ENCODE measurements at places on chromosomes 3 and 15. TPM values are rescaled to one million over a fixed set of nuclear protein-coding genes. Genes with fewer than 3 reads are reported as not detected.
A peak's percentile ranks its signal among the peaks of the same experiment; 100 is the strongest.

ECE2 gene
- not detected for total RNA-seq

TNFSF10 gene
- total RNA-seq: not detected

SPINT1 gene
- total RNA-seq: 7.8 TPM

PLXNB1 gene
- total RNA-seq: 8.0 TPM

GNB5 gene
- 42.8 TPM for total RNA-seq

CP gene
- total RNA-seq: 0.51 TPM

MME gene
- total RNA-seq: 204 TPM

DNA sequence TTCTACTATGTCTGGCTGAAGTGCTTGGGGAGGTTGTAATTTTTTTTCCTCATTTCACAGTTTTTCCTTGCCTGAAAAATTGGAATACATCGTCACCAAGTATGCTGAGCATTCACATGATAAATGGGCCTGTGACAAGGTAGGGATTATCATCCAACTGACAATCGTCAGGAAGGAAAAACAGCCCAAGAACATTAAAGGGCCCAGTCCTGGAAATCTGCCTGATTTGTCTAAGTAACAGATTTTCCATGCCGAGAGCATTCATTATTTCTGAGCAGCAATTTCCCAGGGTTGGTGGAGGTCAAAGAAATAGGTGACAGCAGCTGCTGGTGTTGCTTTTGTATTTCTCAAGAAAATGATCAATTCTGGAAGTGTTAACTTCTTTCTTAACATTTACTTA, 226.0 kb upstream of the CHRM5 start:
- no peak for DNase-seq

DNA sequence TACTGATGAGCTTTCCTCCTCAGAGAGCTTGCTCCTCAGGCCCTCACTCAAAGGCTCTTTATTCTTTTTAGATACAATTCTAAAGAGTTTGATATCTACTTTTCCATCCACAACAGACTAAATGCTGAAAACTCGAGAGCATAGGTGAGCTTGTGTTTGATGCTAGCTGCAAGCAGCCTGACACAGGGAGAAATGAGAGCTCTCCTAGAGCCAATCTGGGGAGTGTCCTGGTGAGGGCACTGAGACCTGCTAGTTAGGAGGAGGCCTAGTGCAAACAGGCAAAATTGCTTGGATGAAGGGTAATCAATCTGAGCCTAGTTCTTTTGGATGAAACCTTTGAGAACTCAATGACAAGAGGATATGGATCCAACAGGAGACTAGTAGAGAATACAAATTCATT, 300.8 kb downstream of the ZBTB20 start:
- DNase-seq: peak; percentile 8

- DNase-seq: peak; percentile 71
These were observed 95.3 kb downstream of the SLC49A4 start for GRCh38 chr3:122890077-122890719.

GRCh38 chr15:72098040-72098439, 19.9 kb downstream of the MYO9A start:
- no peak for DNase-seq

DNA sequence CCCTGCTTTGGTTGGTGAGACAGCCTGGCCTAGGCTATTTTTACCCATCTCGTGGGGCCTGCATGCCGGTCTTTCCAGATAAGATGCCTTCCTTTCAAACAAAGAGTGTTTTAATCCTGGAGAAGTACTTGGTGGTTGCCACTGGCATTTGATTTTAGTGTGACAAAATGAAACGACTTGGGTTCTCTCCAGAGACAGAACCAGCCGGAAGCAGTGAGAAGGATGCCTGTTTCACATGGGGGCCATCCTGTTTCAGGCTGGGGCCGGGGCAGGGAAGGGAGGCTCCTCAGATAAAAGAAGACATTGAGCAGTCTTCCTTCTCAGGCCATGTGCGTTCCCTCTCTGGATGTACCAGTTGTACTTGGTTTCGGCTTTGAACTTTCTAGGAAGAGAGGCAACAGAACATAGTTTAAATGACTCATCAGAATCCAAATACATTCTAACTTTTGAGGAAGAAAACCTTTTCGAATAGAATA, 74.9 kb downstream of the TOP2B start:
- DNase-seq: no peak

- no peak for DNase-seq
These were observed 1142.1 kb upstream of the CADM2 start for GRCh38 chr3:83816653-83817052.

DNA sequence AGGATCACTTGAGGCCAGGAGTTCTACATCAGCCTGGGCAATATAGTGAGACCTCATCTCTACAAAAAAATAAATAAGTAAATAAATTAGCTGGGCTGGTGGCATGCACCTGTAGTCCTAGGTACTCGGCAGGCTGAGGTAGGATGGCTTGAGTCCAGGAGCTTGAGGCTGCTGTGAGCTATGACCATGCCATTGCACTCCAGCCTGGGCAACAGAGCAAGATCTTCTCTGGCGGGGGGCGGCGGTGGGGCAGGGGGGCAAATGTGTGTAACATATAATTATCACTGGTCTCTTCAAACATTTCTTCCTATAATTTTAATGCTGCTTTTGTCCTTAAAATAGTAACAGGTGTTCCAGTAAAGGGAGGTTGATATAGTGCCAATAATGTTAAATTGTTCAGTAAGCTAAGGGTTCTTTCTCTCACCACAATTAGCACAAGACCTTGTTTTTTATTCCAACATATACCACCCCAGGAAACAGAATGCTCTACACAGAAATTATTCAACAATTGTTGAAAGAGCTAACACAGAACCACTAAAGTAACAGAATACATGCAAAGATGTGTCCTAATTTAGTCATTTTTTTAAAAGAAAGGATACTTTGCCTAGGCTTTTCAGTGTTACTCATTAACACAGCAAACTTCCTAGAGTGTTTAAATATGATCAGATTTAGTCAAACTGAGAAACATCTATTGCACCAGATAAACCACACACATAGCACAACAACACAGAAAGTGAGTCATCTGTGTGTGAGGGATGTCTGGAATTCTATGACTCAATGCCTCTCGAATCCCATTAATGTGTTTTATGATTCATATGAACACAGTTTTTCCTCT, 29.1 kb downstream of the ANKRD28 start:
- DNase-seq: peak; percentile 97

GRCh38 chr15:64426845-64427465, 33.4 kb upstream of the ZNF609 start:
- DNase-seq: peak; percentile 51

DNA sequence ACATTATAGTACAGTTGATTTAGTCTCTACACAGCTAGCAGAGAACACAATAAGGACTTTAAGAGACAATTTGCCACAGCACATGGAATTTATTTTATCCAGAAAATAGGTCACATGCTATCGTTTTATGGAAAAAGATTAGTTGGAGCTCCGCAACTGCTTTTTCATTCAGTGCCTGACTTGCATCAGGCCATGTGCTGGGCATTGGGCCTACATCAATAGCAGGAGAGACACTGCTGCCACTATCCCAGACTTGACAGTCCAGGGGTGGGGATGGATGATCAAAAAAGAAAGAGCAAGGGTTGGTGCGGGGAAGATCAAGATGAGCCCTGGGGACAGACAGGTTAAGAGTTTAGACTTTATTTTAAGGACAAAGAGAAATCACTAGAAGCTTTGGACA, 75.2 kb upstream of the C3orf80 start:
- DNase-seq: peak; percentile 23

GRCh38 chr15:80940331-80940730, 49.3 kb downstream of the MESD start:
- DNase-seq: no peak

DNA sequence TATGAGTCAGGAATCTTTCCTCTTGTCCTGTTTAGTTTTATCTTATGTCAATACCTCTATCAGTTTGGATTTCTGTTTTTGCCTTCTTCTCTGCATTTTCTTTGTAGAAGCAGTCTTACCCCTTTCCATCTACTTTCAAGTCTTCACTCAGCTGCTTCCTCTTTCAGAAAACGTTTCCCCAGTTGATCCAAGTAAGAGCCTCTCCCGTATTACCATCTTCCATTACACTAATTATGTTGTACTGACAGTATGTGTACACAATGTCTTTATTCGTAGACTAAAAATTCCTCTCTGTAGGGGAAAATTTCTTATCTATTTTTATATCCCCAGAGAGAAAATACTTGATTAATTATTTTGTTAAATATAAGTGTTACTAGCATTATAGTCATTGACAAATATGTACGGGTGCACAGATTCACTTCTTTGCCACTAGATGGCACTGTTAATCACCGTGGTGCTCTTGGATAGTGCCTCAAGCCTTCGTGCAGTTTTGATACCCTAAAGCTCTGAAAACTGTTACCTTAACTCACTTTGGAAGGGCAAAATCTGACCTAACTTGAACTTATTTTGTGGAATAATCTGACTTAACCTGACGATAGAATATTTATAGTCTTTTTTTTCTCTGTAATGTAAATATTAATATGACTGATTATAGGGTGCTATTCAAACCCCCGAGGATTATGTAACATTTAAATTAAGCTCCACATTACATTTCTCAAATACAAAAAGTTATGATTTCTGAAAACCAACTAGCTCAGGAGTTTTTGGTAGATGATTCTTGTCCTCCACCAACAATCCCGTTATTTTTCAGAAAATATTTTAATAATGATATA, 74.2 kb upstream of the POU1F1 start:
- DNase-seq: peak; percentile 71

GRCh38 chr3:111748132-111748531, 110.9 kb upstream of the PHLDB2 start:
- no peak for DNase-seq

DNA sequence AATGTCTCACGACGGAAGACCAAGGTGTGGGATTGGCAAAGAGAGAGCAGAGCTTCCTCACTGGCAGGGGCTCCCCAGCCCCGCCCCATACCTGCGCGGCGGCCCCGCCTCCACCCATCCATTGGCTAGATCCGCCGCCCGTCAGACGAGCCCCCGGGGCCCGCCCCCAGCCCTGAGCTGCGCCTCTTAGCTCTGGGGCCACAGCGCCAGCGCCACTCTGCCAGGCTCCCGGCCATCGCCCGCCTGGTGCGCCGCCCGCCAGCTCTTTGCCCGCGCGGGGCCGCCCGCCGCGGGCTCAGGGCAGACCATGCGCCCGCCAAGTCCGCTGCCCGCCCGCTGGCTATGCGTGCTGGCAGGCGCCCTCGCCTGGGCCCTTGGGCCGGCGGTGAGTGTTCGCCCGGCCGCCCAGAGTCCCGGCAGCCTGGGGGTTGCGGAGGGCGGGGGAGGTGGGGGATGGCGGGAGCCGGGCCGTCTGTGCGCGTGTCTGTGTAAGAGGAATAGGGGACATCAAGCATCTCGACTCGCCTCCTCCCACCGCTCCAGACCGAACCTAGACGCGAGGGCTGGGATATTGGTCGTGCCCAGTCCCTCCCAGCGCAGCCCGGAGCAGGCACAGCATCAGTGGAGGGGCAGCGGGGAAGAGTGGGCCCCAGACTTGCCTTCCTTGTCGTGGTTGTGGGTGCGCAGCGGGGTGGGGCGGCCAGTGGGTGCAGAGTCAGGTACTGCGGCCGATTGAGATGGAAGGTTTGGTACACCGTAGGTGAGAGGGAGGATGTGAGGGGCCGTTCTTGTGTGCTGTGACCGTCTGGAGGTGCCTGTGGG, at the start of gene VIPR1:
VIPR1 (plus strand) TSS at position 215 of the 822 bp plus-strand sequence; CDS start at position 308, 93 bp downstream.
- DNase-seq: peak; percentile 35

- DNase-seq: peak; percentile 29
These were observed 5.5 kb downstream of the TM2D3 start for GRCh38 chr15:101646672-101647071.

GRCh38 chr3:188442430-188442829, 288.5 kb downstream of the LPP start:
- DNase-seq: no peak

- no peak for DNase-seq
These were observed 329.0 kb upstream of the SEMA6D start for GRCh38 chr15:47388299-47388698.

DNA sequence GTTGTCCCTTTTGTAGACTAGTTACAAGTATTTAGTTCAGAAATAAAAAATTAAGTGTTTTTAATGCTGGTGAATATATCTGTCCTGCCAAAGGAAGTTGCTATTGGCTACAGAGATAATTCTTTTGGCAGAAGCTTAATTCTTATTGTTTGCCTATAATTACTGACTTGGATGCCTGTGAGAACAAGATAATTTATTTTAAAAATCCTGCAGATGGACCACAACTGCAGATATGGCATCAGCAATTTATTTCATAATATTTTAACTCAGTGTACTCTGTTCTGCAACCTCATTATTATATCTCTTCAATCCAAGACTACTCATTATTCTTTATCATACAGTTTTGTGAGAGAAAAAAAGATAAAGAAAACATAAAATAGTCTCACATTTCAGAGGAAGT, 789.8 kb downstream of the NAALADL2 start:
- DNase-seq: no peak

- DNase-seq: peak; percentile 26
These were observed 87.9 kb downstream of the LPP start for GRCh38 chr3:188241883-188242282.

DNA sequence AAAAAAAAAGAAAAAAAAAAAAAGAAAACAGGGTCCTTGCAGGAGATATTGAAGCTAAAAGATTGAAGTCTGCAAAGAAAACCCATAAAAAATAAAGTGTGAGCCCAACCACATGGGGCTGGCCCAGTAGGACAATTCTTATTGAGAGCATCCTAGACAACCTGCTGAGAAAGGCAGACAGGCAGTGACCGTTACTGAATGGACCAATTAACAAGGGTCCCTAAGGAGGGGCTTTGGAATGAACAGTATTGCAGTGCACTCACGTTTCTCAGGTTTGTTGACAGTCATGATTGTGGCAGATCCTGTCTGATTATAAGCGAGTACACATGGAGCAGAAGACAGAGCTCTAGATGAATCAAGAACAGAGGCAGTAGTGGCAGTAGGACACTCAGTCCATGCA, 168.6 kb downstream of the LSAMP start:
- DNase-seq: no peak

- DNase-seq: peak; percentile 58
These were observed 444 bp upstream of the ABHD14A start for GRCh38 chr3:51974277-51974962.

- peak; percentile 45 for DNase-seq
These were observed 40.9 kb downstream of the FBN1 start for GRCh38 chr15:48604567-48604966.

DNA sequence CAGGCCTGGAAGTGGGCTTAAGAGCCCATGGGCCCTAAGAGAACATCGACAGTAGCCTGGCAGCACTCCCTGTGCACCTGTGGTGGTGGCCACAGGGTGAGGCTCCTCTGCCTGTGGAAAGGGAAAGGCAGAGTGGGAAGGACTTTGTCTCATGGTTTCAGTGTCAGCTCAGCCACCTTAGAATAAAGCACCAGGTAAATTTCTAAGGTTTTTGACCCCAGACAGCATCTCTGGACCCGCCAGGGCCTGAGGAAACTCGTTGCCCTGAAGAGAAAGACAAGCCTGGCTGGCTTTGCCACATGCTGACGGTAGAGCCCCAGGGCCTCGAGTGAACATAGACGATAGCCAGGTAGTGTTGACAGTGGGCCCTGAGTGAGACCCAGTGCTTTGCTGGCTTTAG, 22.1 kb downstream of the GOLGA6A start:
- no peak for DNase-seq

GRCh38 chr3:114809668-114810413, 337.2 kb downstream of the ZBTB20 start:
- DNase-seq: no peak

GRCh38 chr3:71724584-71725270, 475 bp downstream of the EIF4E3 start:
- DNase-seq: peak; percentile 60

- DNase-seq: no peak
These were observed 221.6 kb upstream of the LMCD1 start for GRCh38 chr3:8279886-8280550.

GRCh38 chr3:43794776-43795175, 104.0 kb downstream of the ABHD5 start:
- DNase-seq: peak; percentile 77
